ENCODE measurements at places on chromosomes 3 and 15.

DNA sequence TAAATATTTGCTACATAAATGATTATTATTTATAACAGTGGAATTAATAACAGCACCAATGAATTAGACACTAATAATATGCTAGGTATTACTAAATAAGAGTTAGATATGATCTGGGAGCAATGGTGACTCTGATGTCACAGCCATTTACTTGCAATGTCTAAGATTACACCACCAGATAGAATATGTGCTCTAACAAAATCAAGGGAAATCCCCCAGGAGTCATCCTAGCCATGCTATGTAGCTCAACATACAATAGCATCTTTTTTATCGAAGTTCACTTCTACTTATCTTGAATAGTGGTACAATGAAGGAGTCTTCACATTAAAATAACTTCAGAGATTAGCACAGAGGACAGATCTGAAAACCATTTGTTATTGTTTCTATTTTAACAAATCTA lies 154.0 kb downstream of the FMN1 start:
- no peak for DNase-seq

- DNase-seq, result peak; percentile 88
Observed at GRCh38 chr3:196739671-196740480, at the start of gene PAK2. PAK2 (plus strand) TSS chr3:196739857; CDS start chr3:196782647, 42,790 bp downstream.

GRCh38 chr3:172972067-172972466 lies 169.0 kb downstream of the SPATA16 start:
- DNase-seq, result no peak

GRCh38 chr3:182725372-182726251 lies 67.7 kb upstream of the ATP11B start:
- DNase-seq, result no peak

DNA sequence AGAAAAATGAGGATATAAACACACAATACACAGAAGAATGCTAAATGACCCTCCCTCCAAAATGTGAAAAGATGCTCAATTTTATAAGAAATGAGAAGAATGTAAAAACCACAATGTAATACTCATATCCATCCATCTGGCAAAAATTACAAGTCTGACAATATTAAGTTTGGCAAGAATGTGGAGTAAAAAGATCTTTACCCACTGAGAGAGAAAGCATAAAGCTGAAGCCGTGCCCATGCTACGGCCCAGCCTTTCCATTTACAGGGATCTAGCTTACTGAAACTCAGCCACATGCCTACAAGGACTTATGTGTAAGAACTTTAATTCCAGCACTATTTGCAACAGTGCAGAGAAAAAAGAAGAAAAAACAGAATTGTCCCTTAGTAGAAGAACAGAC lies 42.9 kb downstream of the ATP13A3 start:
- no peak for DNase-seq

- no peak for DNase-seq
Observed at GRCh38 chr3:162605651-162606204, 1109.1 kb downstream of the OTOL1 start.

Data from NCI-H1092 treated with DMSO at 0.1 percent for 48 hours (cell line).